Testis (tissue), 5 donors: ENCODE measurements at places on chromosomes 12 and 14. TPM values are rescaled to one million over a fixed set of nuclear protein-coding genes. Genes with fewer than 3 reads are reported as not detected.

MAP1LC3B2 gene
- total RNA-seq = 1.5 TPM

PLEKHD1 gene
- 0.87 TPM for total RNA-seq

USP44 gene
- total RNA-seq = 22.4 TPM

AQP6 gene
- total RNA-seq = 1.7 TPM

VCPKMT gene
- 8.5 TPM for total RNA-seq

LRP1-AS gene
- total RNA-seq = not detected

GRCh38 chr12:119780786-119781434, 96.2 kb downstream of the CIT start:
- no peaks in the 10 kb centered on the region for H3K27me3 ChIP-seq
- peak; percentile 67 for DNase-seq
- no peaks in the 10 kb centered on the region for H3K4me1 ChIP-seq
- H3K27ac ChIP-seq = no peak overlapping the region
- no peaks in the 10 kb centered on the region for H3K36me3 ChIP-seq
- no peak overlapping the region for H3K4me3 ChIP-seq

DNA sequence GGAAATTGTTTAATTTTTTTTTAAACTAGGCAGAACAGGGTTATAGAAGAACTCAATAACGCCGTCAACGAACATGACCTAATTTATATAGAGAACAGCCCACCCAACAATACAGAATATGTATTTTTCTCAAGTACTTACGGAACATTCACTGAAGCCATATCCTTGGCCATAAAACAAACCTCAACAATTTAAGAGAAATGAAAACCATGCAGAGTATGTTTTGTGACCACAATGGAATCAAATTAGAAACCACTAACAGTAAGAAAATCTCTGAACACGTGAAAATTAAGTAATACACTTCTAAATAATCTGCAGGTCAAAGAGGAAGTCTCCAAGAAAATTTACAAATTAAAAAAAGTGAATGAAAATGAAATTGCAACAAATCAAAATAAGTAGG, 9.4 kb downstream of the SART3 start:
- no peak overlapping the region for H3K27ac ChIP-seq
- DNase-seq = no peak
- H3K4me1 ChIP-seq = no peaks in the 10 kb centered on the region

GRCh38 chr12:6959058-6959804, 8.1 kb downstream of the PTPN6 start:
- H3K4me1 ChIP-seq = peaks cover 31% of the 10 kb centered on the region
- H3K4me3 ChIP-seq = no peak overlapping the region
- H3K27me3 ChIP-seq = no peaks in the 10 kb centered on the region
- H3K27ac ChIP-seq = no peak overlapping the region

GRCh38 chr12:113048716-113049127, 7.8 kb upstream of the DTX1 start:
- no peaks in the 10 kb centered on the region for H3K36me3 ChIP-seq
- DNase-seq = peak; percentile 85
- no peak overlapping the region for H3K4me3 ChIP-seq
- no peaks in the 10 kb centered on the region for H3K27me3 ChIP-seq
- no peaks in the 10 kb centered on the region for H3K4me1 ChIP-seq
- H3K27ac ChIP-seq = no peak overlapping the region

DNA sequence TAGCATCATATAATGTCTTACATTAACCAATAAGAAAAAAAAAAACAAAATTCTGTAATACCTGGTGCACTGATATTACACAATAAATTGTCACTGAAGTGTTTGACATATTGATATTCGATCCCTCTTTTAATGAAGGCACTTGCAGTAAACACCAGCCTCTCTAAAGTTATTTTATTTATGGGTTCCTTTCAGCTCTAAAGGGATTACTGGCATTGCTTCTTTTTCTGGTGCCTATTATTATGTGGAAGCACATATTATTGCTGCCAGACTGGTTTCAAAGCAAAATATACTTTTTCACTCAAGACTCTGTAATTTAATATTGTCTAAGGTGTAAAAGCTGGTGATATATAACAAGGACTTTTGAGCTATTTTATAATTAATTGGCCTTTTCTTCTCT, 1090.5 kb downstream of the TRHDE start:
- H3K27me3 ChIP-seq = no peaks in the 10 kb centered on the region
- H3K4me1 ChIP-seq = no peaks in the 10 kb centered on the region
- no peaks in the 10 kb centered on the region for H3K36me3 ChIP-seq

DNA sequence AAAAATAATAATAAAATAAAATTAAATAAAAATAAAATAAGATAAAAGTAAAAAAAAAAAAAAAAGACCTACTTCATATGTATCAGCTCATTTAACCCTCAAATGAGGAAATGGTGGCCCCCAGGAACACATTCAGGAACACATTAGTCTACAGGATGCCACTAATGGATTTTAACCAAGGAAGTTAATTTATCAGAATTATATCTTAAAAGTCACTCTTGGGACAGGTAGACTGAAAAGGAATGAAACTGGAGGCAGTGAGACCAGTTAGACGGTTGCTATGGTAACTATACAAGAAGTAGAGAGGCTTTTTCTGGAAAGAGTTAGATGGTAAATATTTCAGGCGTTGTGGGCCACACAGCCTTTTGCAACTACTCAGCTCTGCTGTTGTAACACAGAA, 54.9 kb downstream of the SCN8A start:
- H3K36me3 ChIP-seq = no peaks in the 10 kb centered on the region
- no peaks in the 10 kb centered on the region for H3K4me1 ChIP-seq
- no peak overlapping the region for H3K4me3 ChIP-seq
- no peak overlapping the region for H3K27ac ChIP-seq
